ENCODE measurements at places on chromosomes 12 and 14.

DNA sequence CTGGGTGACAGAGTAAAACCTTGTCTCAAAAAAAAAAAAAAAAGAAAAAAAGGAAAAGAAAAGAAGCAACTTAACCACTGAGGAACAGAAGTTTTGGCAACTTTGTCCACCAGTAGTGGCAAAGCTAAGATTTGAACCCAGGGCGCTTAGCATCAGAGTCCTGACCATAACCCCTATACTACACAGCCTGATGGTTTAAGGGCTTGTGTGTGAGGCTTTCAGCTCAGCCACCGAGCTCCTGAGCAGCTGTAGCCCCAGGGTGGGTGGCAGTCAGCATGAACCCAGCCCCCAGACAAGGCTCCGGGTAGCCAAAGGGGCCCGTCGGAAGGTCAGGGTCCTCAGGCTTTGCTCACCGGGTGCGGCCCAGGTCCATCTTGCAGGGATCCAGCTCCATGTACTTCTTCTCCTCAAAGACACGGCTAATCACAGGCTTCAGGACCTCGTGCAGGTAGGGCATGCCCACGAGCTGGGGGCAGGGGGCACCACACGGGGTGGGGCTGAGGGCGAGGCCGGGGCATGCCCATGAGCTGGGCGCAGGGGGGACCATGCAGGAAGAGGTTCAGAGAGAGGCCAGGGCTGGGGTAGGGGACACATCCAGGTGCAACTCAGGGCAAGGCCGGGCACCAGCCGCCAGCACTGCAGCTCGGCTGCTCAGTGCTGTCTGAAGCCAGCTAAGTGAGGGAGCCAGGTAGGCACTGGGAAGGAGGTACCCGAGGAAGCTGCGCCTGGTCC, 20.9 kb downstream of the RASAL1 start:
- DNase-seq, result no peak

- no peak for DNase-seq
Observed at GRCh38 chr14:65169351-65169750, 67.0 kb upstream of the MAX start.

DNA sequence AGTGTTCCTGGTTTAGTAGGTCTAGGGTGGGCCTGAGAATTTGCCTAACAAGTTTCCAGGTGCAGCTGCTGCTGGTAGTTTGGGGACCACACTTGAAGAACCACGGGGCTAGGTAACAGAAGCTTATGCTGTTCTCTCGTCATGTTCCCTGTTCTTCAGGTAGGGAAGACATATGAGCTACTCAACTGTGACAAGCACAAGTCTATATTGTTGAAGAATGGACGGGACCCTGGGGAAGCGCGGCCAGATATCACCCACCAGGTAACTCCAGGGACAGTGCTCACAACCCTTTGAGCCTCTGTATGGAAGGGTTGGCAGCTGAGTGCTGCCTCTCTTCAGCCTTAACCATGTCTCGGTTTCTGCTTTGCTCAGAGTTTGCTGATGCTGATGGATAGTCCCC, 3.5 kb downstream of the EMG1 start:
- DNase-seq, result no peak

GRCh38 chr12:120470150-120470784, 719 bp upstream of the SRSF9 start:
- DNase-seq, result no peak

DNA sequence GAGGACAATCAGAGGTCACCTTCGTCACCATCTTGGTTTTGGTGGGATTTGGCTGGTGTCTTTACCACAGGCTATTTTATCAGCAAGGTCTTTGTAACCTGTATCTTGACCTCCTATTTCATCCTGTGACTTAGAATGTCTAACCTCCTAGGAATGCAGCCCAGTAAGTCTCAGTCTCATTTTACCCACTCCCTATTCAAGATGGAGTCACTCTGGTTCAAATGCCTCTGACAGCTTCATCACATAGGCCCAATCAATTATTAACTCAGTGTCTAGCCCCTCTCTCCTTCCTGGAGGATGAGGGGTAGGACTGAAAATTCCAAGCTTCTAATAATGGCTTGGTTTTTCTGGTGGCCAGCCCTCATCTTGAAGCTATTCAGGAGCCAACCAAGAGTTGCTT, 111.4 kb upstream of the NAP1L1 start:
- no peak for DNase-seq

DNA sequence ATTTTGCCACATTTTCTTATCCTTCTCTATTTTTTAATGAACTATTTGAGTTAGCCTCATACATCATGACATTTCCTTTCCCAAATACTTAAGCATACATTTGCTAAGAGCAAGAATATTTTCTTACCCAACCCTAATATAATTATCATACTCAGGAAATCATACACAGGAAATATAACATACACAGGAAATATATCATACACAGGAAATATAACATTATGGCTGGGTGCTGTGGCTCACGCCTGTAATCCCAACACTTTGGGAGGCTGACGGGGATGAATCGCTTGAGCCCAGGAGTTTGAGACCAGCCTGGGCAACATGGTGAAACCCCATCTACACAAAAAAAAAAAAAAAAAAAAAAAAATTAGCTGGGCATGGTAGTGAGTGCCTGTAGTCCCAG, 4.9 kb downstream of the NCKAP1L start:
- no peak for DNase-seq

DNA sequence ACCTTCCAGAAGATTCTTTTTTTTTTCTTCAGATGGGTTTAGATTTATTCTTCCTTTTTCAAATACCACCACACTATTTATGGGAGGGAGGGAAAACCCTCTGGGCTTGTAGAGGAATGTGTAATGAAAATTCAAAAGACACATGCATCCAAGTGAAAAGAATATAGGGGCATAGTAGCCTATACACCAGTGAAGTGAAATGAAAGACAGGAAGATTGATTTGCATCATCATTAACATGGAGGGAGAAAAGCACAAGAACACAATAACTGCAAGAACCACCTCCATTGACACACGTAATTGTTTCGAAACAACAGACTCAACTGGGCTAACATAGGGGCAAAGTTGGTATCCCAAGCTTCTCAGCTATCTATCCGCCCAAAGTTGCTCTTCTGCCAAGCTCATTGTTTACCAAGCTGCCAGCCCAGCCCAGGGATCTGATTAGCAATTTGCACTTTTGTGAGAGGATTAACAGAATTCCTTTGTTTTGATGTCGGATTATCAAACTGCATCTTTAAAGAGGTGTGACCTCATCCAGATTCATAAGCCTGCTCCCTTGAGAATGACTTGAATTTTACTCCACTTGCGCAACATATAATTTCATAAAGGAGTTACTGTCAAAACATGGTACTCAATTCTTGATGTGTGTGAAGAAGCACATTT, 430.5 kb upstream of the SOX5 start:
- DNase-seq, result no peak
